ENCODE measurements at places on chromosomes 1 and 21.

GRCh38 chr1:86226204-86226603 is 69.6 kb upstream of the COL24A1 start:
- DNase-seq = no peak

GRCh38 chr1:230674581-230674980 is 32.3 kb downstream of the COG2 start:
- no peak for DNase-seq

DNA sequence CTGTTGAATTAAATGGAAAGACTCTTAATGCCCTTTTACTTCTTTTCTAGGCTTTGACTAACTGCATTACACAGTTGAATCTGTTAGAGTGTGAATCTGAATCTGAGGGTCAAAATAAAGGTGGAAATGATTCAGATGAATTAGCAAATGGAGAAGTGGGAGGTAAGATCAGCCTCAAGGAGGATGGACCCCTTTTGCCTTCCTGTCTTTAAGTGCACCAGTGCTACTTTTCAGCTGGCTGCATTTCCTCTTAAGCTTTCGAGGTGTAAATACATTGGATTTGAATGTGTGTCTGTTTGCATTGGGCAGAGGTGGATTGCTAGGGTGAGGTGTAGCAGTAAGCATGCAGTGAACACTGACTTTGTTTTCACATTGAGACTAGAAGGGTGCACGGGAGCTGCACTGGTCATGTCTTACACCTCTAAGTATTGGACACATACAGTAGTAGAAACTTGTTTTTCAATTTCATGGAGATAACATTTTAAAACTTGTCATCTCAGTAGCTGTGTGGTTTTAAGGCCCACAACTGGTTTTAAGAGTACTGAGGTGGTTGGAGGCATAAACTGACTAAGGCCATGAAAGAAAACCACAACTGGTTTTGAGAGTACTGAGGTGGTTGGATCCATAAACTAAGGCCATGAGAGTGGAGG is 35.4 kb downstream of the MIA3 start:
- peak; percentile 28 for DNase-seq

DNA sequence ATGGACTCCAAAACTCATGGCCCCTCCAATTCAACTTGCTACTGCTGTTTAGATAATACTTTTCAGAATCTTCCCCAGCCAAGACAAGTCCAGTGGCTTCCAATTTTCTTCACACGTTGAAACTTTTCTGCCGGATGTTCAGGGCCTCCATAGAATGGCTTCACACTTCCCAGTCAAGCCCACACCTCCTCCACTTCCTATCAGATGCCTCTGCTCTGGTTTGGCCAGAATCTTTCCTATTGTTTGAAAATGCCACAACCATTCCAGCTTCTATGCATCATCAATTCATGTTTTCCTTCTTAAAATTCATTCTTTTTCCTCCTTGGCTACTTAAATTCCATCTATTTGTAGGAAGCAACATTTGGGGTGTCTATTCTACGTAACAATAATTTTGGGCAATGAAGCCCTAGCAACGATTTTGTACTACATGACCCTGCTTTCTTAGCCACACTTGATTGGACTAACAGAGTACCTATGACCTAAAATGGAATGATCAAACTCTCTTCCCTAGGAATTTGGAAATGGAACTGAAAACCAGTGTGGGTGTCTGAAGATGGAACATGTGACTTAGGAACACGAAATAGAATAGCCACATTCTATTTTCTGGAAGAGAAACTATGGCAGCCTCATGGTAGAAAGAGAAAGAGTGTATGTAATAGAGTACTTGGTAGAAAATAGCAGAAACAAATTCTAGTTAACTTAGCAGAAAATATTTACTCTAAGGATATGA is 74.1 kb upstream of the CNIH3 start:
- DNase-seq = no peak

DNA sequence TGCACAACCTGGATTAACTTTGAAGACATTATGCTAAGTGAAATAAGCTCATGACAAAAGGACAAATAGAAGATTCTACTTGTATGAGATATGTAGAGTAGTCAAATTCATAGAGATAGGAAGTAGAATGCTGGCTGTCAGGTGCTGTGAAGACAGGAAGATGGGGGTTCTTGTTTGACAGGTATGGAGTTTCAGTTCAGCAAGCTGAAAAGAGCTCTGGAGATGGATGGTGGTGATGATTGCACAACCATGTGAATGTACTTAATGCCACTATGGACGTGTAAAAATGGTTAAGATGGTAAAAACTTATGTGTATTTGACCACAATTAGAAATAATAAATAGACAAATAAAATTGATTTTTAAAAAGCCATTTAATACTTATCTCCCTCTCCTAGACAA is 169.8 kb upstream of the DUSP10 start:
- DNase-seq = no peak

DNA sequence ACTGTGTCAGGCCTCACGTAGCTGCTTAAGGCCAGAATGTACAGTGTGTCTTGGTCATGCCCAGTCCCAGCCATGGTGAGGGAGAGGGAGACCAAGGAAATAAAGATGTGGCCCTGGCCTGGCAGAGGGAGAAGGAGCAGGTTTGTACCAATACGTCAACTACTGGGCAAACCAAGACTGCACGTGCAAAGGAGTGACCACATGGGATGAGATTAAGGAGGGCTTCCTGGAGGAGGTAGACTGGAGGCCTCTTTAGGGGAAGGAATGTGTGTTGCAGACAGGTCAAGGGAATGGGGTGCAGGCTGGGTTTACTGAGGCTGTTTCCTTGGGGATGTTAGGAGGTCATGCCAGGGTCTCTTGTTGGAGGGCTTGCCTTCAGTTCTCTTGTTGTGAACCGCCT is 7.8 kb downstream of the PLOD1 start:
- no peak for DNase-seq

DNA sequence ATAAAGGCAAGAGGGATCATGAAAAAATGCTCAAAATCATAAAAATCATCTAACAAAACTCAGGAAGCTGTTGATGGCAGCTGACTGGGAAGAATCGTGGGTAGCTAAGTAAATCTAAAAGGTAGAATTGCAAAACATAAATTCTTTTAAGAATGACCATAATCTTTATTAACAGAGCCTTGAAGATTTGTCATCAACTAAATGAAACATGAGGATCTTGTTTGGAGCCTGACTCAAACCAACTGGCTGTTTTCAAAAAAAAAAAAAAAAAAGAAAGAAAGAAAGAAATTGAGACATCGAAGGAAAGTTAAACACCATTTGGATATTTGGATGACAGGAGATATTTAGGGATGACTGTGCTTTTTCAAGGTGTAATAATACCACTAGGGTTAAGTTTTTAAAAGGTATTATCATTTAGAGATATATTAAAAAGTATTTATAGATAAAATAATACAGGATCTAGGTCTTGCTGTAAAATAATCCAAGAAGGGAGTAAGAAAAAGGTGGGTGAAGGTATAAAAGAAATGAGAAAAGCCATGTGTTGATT is 48.6 kb downstream of the CD34 start:
- no peak for DNase-seq

DNA sequence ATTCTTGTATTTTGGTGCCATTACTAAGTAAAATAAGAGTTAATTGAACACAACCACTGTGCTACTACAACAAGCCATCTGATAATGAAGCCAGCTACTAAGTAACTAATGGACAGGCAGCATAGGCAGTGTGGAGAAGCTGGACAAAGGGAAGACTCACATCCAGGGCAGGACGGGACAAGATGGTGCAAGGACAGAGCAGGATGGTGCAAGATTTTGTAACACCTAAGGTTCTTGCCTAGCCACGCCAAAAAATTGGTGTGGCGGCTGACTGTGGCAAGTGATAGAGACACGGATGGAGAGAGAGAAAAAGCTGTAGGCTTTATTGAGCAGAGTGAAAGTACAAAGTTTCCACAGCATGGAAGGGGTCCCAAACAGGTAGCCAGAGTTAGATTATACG is 114.0 kb upstream of the VANGL1 start:
- DNase-seq = no peak

- no peak for DNase-seq
Observed at GRCh38 chr1:225848030-225848955, 33.9 kb downstream of the TMEM63A start.

- DNase-seq = no peak
Observed at GRCh38 chr1:31376375-31377134, 3.7 kb upstream of the FABP3 start.

Measured in activated CD4-positive, alpha-beta T cell treated with anti-CD3 and anti-CD28 coated beads for 48 hours (primary cell).